Activated T-cell treated with anti-CD3 and anti-CD28 coated beads for 48 hours (primary cell): ENCODE measurements at places on chromosomes 4 and X.
A peak's percentile ranks its signal among the peaks of the same experiment; 100 is the strongest.

DNA sequence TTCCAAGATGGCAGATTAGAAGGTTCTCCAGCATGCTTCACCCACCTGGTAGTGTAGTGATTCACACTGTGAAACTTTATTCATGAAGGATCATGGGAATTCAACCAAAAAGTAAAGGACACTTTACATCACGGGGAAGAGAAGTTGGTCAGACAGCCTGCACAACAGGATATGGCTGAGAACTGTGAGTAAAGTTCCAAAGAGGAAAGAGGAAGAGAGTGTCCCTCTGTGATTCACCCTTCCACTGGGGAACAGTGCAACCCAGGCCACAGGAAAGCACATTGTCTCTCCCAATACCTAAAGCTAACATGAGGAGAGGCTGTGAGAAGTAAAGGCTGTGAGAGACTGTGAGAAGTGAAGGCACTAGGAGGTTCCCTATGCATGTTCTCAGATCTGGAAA, 137.2 kb downstream of the STPG2 start:
- no peak for DNase-seq

- DNase-seq: no peak
Observed at GRCh38 chr4:152763796-152764195, 15.7 kb downstream of the TIGD4 start.

GRCh38 chr4:176393306-176394013, 73.7 kb downstream of the SPCS3 start:
- no peak for DNase-seq

DNA sequence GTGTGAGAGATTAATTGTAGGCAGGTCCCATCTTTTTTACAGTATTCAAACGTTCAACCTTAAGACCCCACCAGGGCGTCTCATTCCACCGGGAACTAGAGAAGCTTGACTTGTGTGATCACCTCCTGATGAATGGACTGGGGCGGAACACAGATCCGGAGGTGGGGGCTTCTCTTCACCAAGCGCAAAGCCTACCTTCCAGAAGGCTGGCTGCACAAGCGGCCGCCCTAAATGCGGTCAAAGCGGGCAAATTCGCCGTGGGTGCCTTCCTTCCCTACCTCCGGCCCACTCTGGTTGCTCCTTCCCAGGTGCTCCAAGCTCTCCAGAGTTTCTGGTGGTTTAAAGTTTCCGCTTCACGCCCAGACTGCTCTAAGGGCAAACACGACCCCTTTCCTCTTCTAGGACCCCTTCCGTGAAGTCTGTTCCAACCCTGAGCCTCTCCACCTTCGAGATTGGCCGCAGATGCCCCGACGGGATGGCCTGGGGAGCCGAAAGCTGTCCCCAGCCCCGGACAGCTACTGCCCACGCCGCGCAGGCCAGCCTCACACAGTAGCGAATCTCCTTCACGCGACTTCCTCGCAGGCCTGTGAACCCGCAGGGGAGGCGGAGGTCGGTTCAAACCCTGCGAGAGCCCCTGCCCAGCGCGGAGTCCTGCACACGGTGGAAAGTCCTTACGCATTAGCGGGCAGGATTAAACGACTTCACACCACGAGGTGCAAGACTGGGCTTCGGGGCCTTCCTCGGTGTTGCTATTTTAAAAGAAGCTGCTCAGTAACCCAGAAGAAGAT, 1.6 kb upstream of the WWC2 start:
- peak; percentile 1 for DNase-seq

DNA sequence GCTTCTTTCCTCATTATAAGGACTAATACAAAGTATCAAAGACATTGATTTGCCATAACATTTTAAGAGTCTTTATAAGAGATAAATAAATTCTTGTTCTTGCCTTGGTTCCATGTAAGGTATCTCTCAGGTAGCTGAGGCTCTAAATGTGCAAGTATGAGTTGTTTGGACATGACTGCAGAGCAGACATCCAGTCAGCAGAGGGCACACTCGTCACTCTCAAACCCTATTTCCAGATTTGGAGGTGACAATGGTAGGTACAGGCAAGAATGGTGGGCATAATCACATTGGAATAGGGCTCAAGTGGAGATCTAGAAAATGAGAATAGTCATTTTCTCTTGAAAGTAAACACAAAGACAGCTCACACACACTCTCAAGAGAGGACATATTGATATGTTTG, 133.3 kb upstream of the ZIC3 start:
- no peak for DNase-seq

DNA sequence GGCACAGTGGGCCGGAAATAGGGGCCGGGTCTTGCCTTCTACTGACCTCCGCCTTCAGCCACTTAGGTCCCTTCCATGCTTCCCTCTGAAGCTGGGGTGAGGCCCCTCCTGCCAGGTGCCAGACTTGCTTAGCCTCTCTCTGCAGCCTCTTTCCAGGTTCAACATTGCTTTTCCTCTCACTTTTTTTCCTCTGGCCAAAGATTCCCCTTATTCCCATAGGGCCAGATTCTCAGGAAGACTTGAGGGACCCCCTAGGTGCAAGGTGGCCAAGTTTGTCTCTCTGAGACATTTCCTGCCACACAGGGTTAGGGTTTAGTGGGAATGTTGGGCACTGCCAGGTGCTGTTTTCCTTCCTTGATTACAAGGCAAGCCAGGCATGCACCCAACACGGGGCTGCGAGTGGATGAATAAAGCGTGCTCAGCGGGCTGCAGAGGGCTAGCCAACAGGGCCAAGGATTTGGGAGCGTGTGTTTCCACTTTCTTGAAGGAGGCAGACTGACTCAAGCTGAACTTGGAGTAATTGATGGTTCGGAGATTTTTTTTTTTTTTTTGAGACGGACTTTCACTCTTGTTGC, 7.6 kb upstream of the GJB1 start:
- no peak for DNase-seq

GRCh38 chr4:189092581-189092980, 848.1 kb upstream of the FRG1 start:
- no peak for DNase-seq

DNA sequence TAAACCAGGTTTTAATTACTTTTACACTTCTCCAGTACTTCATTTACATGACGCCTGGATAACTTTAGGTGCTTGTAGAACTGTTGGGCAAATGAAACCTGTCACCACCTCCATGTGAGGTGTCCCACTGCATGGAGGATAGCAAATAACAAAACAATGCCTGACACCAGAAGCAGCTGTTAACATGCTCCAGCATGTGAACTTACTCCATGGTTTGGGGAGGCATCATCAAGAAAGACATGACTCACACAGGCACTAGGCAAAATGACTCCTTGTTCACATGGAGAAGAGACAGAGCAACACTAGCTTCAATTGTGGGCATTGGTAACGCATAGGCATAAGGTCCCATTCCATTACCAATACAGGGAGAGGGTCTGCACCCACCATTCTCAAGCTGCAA, 198.1 kb upstream of the F9 start:
- DNase-seq: no peak

DNA sequence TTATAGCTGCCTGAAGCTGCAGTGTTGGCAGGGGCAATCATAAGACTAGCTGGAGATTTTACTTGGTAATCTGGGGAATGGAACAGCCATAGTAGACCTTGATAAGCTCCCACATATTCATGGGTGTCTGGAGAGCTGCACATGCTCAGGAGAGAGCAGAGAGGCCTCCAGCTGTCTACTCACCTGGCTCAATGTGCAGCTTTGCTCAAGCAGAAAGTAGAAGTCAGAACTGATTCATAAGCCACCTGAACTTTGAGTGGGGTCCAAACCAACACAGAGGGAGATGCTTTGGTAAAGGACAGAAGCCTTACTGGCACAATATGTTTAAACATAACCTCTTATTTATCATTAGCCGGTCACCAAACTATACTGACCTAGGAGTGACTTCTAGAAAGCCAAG, 54.4 kb downstream of the KDM6A start:
- DNase-seq: no peak

GRCh38 chr4:128917781-128918180, 108.3 kb downstream of the JADE1 start:
- no peak for DNase-seq

DNA sequence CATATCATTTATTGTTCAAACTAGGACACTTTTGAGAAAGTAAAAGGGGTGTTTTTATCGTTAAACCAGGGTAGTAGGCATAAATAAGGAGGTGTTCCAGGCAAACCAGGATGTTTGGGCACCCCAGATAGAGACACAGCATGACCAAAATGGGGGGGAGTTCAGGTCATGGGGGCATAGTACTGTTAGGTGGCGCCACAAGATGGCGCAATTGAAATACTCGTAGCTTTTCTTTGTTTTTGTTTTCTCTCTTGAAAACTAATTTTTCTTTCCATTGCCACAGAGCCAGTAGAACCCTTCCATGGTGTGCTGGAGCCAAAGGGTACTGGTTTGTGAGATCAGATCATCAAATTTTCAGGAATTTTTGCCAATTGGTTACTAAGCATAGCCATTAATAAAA, 283.4 kb downstream of the BCOR start:
- DNase-seq: no peak

GRCh38 chr4:3202836-3203820, 45.8 kb upstream of the MSANTD1 start:
- peak; percentile 39 for DNase-seq

- DNase-seq: no peak
Observed at GRCh38 chr4:23260511-23260910, 567.8 kb downstream of the GBA3 start.

DNA sequence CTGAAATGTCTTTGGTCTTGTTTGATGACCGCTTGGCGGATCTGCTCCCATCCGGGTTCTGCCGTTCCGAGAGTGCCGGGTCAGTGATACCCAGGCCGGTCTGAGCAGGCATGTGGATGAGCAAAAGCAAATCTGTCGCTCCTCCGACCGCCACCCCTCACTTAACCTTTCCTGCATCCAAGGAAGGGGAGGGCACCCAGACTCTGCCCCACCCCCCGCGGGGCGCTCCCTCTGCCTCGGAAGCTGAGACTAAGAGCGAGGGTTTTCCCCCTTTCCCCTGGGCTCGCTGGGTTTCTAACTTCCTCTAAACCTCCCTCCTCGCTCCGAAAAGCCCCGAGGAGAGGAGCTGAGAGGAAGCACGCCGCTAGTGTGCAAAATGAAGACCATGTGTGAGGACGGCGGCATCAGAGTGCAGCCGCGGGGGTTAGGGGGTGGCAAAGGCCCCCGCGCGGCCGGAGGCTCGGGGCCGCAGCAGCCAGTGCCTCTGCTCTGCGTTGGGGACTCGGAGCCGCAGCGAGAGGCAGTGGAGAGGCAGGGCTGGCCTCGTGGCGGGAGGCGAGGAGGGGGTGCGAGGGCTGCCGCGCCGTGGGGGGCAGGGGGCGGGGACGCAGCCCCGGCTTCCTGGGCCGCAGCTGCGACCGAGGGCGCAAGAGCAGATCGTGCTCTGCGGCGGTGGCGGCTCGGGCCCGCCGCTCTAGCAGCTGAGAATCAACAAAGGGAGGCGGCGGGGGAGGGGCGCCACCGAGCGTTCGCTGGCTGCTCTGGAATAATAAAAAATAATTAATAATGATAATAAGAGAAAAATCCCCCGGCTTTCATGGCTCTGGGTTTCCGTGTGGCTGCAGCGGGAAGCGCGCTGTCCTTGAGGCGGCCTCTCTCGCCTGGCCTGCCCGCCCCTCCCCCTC, 55.8 kb upstream of the BCOR start:
- no peak for DNase-seq

DNA sequence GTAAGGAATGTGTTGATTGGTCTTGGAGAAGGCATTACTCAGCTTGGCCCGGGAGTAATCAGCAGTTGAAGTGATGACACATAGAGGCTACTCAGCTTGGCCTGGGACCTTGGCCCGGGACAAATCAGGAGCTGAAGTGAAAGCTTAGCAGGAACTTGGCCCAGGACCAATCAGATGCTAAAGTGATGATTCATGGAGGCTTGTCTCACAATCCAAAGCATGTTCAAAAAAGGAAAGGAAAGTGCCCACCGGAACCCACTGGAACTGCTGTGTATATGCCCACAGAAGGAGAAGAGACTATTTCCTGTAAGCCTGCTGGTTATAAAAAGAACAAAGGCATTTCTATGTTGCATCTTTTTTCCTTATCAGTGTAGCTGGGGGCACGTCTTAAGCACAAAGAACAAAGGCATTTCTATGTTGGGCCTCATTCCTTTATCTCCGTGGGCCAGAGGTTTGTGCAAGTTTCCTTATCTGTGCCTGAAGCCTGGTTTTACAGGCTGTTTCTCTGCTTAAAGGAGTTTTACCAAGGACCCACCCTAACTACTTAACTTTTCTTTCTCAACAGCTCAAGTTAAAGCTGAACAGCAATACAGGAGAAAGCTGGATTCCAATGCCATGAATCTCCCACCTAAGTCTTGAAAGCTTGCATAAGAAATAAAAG, 1176.7 kb downstream of the NLGN4X start:
- no peak for DNase-seq

DNA sequence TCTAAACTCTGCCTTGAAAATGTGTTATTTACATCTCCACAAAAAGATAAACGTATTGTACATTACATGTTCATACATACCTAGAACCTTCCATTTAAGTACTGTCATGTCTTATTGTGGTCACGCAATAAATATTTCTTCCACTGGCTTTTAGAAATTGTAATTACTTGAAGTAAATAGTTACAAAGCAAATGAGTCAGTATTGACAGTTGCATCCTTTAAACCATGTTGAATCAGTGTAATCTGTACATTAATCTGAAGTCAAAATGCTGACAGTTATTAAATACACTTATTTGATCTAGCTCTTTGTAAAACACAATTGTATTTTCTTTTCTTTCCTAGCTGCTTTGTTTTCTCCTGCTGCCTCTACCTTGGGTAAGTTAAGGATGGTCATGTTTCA, 446.7 kb downstream of the EPHA5 start:
- no peak for DNase-seq

- DNase-seq: no peak
Observed at GRCh38 chr4:1577822-1578217, 106.3 kb downstream of the FAM53A start.

DNA sequence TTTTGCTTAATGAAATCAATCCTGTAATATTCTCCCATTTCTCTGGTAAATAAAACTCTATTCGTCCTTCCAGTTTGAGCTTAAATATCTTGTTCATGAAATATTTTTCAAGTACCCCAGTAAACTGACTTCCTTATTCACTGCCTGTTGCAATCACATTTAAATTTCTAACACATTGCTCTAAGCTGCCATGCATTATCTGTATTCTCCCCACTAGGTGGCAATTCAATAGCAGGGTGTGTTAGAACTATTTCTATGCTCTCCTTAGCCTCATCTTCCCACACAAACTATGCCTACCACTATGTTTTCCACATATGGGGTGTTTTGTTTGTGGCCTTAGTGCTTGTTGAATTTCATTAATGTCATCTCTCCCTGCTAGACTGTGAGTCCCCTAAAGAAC, 377.1 kb upstream of the HS3ST1 start:
- no peak for DNase-seq

GRCh38 chr4:170374770-170375169, 285.0 kb upstream of the AADAT start:
- no peak for DNase-seq

DNA sequence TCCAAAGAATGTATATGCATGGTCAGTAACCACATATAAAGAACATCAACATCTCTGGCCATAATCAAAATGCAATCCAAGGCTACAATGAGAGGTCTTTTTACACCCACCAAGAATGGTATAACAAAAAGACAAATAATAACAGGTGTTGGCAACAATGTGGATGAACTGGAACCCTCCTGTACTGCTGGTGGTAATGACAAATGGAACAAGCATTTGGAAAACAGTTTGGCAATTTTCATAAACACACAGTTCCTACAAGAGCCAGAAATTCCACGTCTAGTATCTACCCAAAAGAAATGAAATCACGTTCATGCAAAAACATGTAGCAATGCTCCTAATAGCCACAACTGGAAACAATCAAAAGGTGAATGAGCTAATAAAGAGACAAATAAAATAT, 11.7 kb downstream of the UGT2B4 start:
- DNase-seq: no peak

- DNase-seq: no peak
Observed at GRCh38 chr4:73432169-73433000, 3.6 kb upstream of the AFP start.

GRCh38 chr4:53782458-53782845, 191.2 kb upstream of the LNX1 start:
- DNase-seq: no peak
